ENCODE measurements at places on chromosomes 5 and 9.

DNA sequence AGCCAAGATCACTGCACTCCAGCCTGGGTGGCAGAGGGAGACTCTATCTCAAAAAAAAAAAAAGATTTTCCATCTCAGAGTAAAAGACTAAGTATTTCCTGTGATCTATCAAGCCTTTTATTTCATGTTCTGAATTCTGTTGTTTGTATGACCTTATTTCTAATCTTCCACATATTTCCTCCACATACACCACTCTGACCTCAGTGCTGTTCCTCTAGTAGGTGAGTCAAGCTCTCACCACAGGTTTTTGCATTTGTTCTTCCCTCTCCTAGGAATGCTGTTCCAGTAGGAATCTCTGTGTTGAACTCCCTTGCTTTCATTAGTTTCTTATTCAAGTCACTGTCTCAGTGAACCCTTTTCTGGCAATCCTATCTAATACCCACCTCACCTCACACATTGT, 68.1 kb downstream of the INVS start:
- no peak for DNase-seq

GRCh38 chr5:82358457-82358856, 80.3 kb upstream of the RPS23 start:
- no peak for DNase-seq

- DNase-seq = no peak
These were observed 64.6 kb upstream of the SHISAL2B start for GRCh38 chr5:64625678-64626077.

DNA sequence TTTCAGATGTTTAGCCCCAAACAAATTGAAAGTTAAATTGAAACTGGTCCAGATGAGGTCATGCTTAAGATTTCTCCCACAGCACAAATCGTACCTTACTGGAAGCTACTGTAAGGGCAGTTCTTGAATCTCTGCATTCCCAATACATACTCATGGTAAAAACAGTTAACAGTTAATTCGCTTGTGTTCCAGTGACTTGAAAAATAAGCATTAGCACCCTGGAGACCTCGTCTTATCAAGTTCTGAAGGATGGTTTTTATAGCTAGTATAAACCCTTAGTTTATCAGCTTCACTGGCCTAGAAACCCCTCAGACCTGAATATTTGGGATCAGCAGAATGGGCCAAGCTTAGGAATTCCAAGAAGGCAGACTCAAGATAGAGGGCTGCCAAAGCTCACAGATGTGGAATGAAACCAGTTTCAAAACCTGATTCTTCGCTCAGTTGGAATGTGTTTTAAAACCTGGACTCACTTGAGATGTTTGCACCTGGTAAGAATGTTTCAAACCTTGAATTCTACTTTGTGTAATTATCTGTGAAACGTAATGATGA, 103.6 kb downstream of the C9orf152 start:
- no peak for DNase-seq

DNA sequence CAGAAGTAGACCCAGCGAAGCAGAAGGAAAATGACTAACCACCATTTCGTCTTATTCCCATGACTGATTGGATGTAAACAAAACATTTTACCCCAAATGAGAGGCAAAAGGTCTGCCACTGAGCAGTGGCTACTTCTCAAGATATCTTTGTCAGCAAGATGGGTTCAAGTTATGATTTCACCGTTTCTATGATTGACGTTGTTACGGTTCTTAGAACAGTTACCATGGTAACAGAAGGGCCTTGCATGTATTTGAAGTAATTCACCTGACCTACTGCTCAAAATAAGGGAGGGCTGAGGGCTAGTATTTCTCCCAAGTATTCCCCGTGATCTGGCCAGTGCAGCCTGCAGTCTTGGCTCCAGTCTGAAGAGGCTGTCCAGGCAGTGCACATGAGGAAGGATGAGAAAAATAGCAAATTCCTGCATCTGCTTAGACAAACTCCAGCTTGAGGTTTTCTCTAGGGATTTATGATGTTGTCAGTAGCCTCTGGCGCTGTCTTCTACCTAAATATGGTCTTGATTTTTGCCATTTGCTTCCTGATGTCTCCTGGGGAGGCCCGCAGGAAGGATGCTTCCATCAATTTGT, 372.7 kb downstream of the TMEM38B start:
- DNase-seq = no peak

DNA sequence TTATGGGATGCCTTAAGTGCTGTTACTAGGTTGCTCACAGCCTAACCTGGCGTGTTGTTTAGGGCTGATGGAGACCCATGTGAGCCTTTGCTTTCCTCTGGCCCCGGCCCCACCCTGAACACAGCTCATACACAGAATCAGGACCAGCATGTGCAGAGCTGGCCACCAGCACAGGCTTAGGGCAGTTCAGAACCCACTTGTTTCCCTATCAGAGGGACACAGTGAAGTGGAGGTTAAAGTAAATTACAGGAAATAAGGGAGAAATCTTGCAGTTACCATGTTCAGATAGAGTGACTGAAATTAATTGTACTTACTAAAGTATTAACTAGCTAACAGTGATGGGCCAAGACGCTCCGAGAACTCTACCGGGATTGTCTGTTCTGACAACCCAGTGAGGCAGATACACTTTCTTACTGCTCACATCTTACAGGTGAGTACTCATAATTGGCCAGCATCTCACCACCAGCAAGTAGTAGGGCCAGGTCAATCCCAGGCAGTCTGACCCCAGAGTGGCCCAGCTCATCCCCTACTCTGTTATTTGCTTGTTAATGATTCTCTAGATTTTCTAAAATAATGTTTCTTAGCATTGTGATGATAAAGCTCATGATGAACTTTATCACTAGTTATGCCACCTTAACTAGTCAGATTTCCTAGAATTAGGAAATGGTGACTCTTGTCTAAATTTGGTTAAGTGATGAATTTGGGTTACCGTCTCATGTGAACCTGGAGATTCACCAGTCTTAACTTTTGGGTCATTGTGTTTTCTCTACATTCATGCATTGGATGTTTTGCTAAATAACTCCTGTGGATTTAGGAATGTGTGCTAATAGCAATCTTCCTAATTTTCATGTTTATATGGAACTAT, 15.4 kb downstream of the CCT5 start:
- DNase-seq = no peak

GRCh38 chr9:39588500-39589137, 233.2 kb downstream of the SPATA31A1 start:
- DNase-seq = no peak

GRCh38 chr5:66450988-66451387, 145.2 kb upstream of the MAST4 start:
- DNase-seq = no peak

- no peak for DNase-seq
These were observed 507 bp downstream of the CTNND2 start for GRCh38 chr5:11903614-11904264.
